ENCODE measurements at places on chromosomes 5 and 9.
A peak's percentile ranks its signal among the peaks of the same experiment; 100 is the strongest.

GRCh38 chr5:170589643-170590042, 85.8 kb downstream of the KCNIP1 start:
- no peak for DNase-seq

DNA sequence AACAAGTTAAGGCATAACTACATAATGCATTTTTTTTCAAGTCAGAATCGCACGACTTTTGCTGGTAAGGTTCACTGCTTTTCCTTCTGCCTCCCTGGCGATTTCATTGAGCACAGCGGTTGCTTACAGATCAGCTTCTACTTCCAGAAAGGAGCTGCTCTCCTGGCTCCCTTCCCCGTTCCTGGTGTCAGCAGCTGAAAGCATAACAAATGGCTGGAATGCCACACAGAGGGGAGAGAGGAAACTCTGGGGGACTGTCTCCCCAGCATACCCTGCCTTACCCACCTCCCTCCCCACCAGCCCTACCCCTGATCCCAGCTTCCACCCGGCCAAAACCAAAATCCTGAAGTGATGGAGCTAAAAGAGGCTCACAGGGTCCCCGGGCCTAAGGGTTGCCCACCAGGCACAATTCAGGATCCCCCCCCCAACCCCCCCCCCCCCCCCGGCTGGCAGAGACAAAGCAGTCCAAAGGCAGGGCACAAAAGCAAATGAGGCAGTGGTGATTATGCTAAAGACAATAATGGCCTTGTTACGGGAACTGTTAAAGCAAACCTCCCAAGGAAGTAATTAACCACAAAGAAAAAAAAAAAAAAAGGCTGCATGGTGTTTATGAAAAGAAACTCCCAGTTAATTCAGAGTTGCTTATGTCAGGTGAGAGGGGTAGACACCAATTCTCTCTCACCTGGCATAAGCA, 126.1 kb upstream of the WWC1 start:
- no peak for DNase-seq

DNA sequence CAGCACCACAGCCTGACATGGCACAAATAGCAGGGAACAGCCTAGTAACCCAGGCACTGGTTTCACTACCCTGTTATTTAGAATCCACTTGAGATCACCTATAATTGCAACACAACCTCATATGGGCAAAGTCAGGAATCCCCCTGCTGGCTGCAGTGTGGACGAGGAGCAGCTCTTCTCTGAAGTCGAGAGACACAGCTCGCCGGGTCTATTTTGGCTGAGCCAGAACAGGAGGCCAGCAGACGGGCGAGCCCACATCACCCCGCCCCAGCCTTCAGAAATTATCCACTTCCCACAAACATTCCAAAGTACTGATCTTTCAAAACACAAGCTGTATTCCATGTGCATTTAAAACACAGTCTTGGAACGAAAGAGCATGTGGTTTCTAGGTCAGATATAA, 179.0 kb downstream of the ROR2 start:
- peak; percentile 94 for DNase-seq

DNA sequence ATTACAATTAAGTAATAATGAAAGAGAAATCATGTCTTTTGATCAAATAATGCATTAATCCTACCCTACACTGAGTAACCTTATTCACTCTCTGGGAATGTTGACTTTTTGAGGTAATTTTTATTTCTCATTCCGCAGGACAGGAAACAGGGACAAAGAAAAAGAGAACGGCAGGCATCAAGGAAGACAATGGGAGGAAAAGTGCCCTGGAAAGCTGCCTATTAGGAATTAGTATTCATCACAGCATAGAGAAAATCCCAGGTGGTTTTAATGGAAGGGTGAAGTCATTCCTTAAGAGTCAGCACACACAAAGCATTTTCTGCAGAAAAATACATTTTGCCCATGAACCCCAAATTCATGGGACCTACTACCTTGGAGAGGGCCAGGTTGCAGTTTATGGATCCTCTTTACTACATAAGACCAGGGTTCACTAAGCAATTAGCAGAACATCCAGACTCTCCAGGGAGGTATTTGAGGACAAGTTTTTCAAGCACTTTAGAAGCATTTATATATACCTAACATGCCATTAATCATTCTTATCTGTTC, 9.4 kb downstream of the FSTL4 start:
- no peak for DNase-seq

DNA sequence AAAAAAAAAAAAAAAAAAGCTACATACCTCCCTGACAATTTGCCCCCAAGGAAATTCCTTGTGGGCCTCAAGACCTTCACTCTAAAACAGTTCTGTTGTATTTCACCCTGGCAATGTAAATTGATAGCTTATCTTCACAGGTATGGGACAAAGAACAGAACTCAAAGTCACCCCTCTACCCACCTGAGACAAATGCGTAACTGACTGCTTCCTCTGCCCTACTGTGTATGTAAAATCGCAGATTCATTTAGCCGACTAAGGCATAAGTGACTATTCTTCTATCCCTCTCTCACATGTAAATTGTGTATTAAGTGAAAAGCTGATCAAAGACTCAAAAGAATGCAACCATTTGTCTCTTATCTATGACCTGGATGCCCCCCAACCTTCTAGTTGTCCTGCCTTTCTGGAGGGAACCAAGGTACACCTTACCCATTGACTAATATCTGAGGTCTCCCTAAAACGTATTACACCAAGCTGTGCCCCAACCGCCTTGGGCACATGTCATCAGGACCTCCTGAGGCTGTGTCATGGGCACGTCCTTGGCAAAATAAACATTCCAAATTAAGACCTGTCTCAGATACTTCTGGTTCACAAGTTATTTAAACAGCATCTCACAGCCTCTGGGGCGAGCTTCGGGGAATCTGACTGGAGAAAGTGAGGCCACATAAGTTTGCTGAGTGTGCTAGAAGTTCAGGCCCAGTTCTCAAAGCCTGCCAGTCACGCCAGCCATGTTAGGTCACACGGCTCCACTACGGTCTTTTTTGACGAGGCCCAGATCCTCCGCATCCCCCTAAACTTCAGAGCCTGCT, 954 bp downstream of the TBCA start:
- DNase-seq, result peak; percentile 54

GRCh38 chr5:178808886-178809285, 50.9 kb upstream of the ZNF354B start:
- no peak for DNase-seq

All from fibroblast of mammary gland (primary cell).